Heart right ventricle (tissue), 16 donors: ENCODE measurements at places on chromosomes 6 and 20. TPM values are rescaled to one million over a fixed set of nuclear protein-coding genes. Genes with fewer than 3 reads are reported as not detected.

Gene BHLHE23
- 0.03 TPM for polyA plus RNA-seq

Gene LHFPL5
- not detected for polyA plus RNA-seq

Gene MAP3K5
- 8.3 TPM for polyA plus RNA-seq

Gene CLPSL1
- polyA plus RNA-seq: not detected

Gene PHACTR3
- polyA plus RNA-seq: 0.54 TPM

Gene MICB
- polyA plus RNA-seq: 1.0 TPM

Gene SMPDL3A
- polyA plus RNA-seq: 5.4 TPM

Gene RIN2
- polyA plus RNA-seq: 22.3 TPM

Gene RTF2
- polyA plus RNA-seq: 113 TPM

Gene FAM184A
- 0.22 TPM for polyA plus RNA-seq

Gene XRN2
- polyA plus RNA-seq: 9.5 TPM

Gene PRR18
- not detected for polyA plus RNA-seq

Gene TNF
- polyA plus RNA-seq: 0.51 TPM

Gene MYCT1
- 13.6 TPM for polyA plus RNA-seq
